ENCODE measurements at places on chromosomes 1 and 21.

GRCh38 chr1:22437573-22437972 is 14.1 kb upstream of the ZBTB40 start:
- DNase-seq, result no peak

GRCh38 chr1:50978852-50979781 is 9.1 kb downstream of the CDKN2C start:
- no peak for DNase-seq

DNA sequence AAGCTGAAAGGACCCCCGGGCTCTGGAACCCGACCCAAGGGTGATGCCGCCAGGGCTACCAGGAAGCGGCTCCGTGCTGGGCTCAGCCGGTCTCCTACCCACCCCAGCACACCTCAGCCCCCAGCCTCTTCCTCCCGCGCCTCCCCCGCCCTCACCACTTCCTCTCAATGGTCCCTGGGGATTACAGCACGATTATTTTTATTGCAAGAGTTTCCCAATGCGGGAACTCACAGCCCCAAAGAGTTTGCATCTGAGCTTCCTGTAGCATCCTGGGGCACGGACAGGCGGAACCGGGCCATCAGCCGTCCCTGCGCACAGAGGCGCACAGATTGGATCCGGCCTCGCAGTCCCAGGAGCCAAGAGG is 8.7 kb upstream of the SLX9 start:
- DNase-seq, result no peak

DNA sequence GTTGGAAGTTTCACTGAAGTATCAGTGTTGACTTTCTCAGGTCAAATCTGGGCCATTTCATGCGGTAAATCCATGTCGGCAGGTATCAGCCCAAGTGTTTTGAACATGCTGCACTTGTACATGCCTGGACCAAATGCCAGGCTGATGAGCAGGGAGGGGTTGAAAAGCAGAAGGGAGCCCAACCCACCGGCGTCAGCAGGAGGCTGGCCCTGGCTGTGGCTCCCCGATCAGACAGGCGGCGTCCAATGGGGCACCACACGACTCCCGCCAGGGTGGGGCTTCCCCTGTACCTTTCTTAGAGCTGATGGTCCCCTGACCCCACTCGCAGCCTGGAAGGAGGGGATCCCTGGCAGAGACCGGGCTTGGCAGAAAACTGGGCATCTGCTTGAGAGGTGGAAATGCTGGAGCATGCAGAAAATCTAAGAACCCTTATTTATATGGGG is 540.0 kb downstream of the KIF26B start:
- no peak for DNase-seq

- no peak for DNase-seq
These were observed 46.9 kb downstream of the GIPC2 start for GRCh38 chr1:78092643-78093042.

- no peak for DNase-seq
These were observed 446.8 kb downstream of the COL11A1 start for GRCh38 chr1:102661481-102661880.

- DNase-seq, result no peak
These were observed 3.4 kb downstream of the ATP1A4 start for GRCh38 chr1:160154790-160155189.

- DNase-seq, result no peak
These were observed 60.4 kb upstream of the C1orf53 start for GRCh38 chr1:197841883-197842553.

DNA sequence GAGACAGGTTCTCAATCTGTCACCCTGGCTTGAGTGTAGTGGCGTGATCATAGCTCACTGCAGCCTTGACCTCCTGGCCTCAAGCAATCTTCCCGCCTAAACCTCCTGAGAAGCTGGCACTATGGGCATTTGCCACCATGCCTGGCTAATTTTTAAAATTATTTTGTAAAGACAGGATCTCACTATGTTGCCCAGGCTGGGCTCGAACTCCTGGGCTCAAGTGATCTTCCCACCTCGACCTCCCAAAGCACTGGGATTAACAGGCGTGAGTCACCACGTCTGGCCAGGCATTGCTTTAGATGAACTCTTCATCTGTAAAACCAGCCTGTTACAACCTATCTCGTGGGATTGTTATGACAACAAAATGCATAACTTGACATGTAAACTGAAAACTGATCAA is 2.4 kb downstream of the COA6 start:
- no peak for DNase-seq

- no peak for DNase-seq
These were observed 43.3 kb downstream of the GPR137B start for GRCh38 chr1:236185687-236186086.

Measured in activated effector memory CD4-positive, alpha-beta T cell treated with Interleukin-2 at 50 U/mL for 16 hours (primary cell).